ENCODE measurements at places on chromosomes 3 and 15. TPM values are rescaled to one million over a fixed set of nuclear protein-coding genes. Genes with fewer than 3 reads are reported as not detected.

- no peak for DNase-seq
Observed at GRCh38 chr3:3097958-3098357, 12.2 kb downstream of the IL5RA start.

- DNase-seq = no peak
Observed at GRCh38 chr3:128329491-128330213, 137.0 kb downstream of the DNAJB8 start.

DNA sequence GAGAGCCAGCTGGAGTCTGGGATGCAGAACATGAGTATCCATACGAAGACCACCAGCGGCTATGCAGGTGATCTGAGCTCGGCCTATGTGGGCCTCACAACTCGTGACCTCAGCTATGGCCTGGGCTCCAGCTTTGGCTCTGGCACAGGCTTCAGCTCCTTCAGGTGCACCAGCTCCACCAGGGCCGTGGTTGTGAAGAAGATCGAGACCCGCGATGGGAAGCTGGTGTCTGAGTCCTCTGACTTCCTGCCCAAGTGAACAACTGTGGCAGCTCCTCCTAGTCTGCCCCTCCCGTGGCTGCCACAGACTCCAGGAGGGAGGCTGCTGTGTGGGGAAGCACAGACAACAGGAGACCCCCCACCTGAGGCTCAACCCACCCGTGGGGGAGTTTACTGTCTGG lies 3.6 kb upstream of the KPNA4 start:
- DNase-seq = no peak

DNA sequence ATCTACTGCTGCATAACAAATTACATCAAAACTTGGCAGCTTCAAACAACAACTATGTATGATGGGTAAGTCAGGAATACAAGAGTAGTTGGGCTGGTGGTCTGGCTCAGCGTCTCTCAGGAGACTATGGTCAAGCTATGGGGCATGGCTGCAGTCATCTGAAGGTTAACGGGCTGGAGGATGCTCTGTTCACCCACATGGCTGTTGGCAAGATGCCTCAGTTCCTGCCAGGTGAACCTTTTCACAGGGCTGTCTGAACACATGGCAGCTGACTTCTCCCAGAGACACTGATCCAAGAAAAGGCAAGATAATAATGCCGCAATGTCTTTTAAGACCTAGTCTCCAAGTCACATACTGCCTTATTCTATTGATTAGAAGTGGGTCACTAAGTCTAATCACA lies 63.7 kb downstream of the GPR176 start:
- DNase-seq = no peak

GRCh38 chr3:126152458-126152857 lies 27.9 kb downstream of the ALDH1L1 start:
- no peak for DNase-seq

Gene ACAN
- not detected for total RNA-seq

Gene PLCL2
- 0.51 TPM for total RNA-seq

Gene BSN
- total RNA-seq = 0.10 TPM

Gene ADCY5
- total RNA-seq = not detected

Gene PSTPIP1
- 1.2 TPM for total RNA-seq

Gene EBLN2
- 5.5 TPM for total RNA-seq

Gene SIDT1
- 0.22 TPM for total RNA-seq

Gene A4GNT
- total RNA-seq = not detected

Gene CHRD
- not detected for total RNA-seq
